ENCODE measurements at places on chromosomes 16 and 17.
A peak's percentile ranks its signal among the peaks of the same experiment; 100 is the strongest.

DNA sequence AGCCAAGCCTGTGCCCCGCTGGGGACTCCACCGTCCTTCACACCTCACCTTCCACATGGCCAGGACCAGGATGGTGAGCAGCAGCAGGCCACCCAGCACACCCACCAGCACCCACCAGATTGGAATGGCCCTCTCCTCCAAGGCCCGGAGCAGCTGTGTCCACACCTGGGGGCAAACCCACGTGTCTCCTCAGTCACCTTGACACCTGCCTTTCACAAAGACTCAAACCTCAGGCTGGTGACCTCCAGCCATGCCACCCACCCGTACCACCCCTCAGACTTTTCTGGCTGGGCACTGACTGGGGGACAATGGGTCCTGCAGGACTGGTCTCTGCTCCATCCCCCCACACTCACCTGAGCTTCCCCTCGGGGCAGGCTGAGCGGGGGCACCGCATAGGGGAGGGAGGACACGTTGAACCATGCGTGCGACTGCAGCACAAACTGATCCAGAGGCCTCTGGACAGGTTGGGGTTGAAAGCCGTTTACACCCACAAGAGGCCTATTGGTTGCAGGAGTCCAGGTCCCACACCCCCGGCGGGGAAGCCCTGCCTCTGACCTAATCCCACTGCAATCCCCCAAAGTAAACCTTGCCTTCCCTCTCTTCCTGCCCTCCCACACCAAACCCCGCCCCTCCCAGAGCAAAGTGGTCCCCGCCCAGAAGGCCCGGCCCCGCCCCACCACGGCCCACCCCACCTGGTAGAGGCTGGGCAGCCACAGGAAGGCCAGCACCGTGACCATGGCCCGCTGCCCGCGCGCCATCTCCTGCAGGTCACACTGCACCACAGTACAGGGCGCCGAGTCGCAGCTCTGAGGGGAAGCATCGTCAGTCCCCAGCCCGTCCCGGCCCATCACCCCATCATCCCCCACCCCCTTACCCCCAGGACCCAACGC lies 10.9 kb upstream of the FAM171A2 start:
- no peak for DNase-seq

DNA sequence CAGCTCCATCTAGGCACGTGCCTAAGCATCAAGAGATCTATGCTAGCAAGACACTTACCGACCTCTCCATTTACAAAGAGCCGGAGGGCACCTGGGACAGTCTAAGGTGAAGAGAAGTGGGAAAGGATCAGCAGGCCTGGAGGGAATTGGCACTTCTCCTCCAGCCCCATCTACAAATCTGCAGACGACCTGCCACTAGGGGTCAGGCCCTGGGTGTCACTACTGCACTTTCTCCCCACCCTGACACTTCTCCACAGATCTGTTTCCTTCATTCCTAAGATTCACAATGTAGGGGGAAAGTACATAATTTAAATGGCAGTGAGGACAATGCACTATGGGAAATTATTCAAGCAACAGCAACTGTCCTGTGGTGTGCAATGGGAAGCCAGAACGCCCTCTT lies 8.1 kb downstream of the MKS1 start:
- no peak for DNase-seq

DNA sequence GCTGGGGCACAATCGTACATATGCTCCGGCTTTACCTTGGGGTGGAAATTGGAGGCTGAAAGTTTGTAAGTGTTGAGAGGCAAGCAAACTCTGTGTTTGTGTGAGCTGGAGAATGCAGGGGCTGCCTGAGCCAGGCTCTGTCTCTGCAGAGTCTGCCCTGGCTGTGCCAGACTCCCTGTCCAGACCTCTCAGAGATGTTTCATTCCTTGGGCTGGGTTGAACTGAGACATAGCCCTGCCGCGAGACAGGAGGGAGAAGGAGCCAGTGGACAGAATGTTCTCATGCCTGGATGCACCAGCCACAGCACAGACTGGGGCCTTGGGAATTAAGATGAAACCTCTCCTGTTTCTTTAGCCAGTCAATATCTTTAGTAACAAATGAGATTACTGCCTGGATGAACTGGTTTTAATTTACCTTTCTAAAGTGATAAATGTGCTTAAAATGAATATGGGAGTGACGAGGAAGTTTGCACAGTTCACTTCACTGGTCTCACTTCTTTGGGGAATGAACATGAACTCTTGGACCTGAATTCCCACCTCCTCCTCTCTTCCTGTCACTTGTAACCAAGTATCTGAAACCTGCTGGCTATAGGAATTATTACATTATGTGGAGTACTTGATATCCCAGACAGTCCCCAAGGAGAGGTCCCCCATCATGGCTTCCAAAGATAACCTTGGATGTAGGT lies 40.1 kb downstream of the YPEL2 start:
- DNase-seq: no peak

DNA sequence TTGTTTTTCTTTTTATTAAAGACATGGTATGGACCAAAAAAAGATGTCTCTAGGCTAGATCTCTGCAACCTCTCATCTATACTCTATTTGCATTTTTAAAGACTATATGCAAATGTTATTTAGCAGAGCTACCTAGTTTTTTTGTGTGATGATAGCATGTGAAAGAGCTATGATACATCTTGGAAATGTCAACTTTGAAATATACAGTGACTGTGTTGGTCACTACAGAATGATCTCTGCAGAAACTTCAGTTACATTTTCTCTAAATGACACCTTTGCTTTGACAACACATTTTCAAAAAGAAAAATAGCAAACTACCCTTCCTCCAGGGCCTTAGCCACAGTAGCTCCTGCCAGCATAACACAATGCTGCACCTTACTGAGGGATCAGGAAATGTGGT lies 86.6 kb downstream of the PRKCB start:
- no peak for DNase-seq

DNA sequence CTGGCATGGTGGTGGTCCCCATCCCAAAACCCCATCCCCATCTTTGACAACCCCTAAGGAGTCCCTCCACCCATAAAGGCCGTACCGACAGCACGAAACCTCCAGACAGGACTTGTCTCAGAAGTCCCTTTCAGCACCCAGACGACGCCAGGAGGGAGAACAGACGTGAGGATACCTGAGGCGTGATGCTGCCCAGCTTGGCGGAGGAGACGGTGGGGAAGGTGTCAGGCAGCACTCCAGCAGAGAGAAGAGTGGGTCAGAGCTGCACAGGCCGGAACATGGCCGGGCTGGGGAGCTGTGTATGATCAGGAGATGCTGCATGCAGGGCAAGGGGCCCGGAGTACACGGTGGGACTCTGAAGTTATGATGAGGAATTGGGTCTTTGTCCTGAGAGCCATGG lies 244.2 kb downstream of the GSG1L start:
- no peak for DNase-seq

DNA sequence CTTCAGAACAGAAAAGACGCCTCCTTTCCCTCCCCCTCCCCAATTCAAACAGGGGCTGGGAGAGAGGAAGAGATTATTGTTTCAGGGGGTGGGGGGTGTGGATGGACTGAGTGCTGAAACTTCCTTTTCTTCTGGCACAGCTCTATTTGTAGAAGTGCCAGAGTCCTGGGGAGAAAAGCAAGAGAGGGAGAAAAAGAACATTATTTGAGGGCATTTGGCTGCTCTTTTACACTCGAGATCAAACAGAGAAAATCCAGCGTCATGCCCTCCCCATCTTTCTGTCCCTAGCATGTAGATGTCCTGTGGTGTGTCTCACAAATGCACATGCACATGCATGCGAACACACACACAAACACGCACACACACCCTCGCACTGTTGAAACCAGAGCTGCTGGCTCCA lies 13.0 kb downstream of the ARL4D start:
- DNase-seq: no peak

- DNase-seq: no peak
These were observed 24.8 kb upstream of the NSRP1 start for GRCh38 chr17:30091771-30092170.

DNA sequence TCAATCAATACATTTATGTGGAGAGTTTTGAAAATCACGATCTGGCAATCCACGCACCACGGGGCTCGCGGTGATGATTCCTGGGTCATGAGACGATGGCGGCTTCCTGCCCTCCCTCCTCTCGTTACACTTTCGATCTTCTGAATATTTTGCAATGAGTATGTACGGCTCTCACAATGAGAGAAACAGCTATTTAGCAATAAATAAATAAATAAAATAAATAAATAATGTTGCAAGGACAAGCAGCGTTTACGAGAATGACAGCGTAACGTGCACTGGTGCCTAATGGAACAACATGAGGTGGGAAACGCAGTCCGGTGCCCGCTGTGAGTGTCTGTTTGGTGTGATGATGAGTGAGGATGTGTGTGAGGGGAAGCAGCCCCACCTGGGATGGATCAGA lies 46.7 kb upstream of the JPH3 start:
- no peak for DNase-seq

DNA sequence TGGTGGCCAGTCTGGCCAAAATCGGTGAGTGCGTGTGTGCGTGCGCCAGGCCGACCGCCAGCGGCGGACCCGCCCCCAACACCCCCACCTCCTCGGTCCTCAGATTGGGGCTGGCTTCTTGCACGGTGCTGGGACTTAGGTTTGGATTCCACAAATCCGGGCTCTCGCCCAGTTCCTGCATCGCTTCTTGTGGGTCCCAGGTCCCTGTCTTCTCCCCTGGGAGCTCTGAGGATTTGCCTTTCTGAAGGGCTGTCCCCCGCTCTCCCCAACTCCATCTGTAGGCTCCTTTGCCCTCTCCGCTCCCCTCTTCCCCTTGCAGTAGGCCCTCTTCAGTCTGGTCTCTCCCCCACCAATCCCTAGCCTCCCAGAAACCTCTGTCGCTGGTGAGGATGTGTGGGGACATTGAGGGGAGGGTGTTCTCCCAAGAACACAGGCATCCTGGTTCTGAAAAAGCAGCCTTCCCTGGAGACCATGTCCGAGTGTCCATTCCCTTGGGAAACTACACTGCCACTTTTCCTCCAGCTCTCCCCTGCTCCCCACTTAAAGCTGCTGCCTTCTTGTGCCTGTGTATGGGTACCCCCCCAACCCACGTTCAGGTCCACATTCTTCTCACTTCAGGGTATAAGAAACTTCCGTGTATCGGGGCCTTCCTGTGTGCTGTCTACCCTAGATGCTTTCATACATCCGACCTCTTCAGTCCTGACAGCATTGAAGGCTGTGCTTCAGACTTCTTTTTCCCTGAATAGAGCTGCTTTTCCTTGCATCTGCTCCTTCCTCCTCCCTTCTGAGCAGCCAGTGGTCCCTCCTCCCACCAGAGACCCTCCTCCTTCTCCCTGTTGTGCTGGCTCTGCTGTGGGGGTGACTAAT lies 632 bp downstream of the SLC9A5 start:
- DNase-seq: no peak

DNA sequence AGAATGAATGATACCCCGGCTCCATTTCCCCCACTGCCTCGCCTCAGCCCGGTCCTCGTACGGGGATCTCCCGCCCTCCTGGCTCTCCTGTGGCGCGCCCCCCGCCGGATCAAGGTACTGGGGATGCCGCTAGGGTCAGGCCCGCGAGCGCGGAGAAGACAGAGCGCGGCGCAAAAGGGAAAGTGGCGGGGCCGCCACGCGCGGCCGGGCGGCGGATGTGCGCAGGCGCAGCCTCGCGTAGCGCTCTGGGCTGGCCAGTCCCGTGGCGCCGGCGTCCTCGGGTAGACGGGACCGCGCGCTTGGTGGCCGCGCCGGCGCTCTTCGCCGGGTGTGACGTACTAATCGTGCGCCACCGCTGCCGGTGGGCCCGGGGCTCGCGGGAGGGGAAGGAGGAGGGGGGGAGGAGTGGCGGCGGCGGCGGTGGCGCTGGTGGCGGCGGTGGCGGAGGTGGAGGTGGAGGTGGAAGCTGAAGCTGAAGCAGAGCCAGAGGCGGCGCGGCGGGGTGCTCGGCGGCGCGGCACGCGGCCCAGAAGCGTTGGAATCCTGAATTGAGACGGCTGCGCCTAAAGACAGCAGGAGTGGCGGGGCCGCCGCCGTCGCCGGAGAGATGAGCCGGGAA lies at the start of gene SENP3:
Gene SENP3, plus strand, starts transcription at position 331 of the 619 bp plus-strand sequence. CDS start 1,158 bp downstream, outside the sequence.
- peak; percentile 51 for DNase-seq

DNA sequence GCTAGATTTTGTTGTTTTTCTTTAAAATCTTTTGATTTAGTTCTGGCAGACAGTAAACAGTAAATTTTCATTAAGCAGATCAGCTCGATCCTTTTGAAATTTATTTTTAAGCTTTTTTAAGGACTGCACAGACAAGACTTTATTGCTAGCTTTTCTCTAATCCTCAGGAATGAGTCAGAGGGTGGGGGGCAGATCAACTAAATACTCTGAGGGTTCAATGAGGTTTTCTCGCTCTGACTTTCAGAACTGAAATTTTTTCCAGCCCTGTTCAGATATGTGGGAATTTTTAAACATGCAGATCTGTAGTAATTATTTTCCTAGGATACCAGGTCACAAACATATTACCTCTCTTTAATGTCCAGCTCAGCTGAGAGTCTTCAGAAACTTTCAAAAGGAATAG lies 977.2 kb downstream of the CDH11 start:
- no peak for DNase-seq

Measured in cortex of kidney (tissue), 1 donor.